ENCODE measurements at places on chromosomes 1 and 21.

DNA sequence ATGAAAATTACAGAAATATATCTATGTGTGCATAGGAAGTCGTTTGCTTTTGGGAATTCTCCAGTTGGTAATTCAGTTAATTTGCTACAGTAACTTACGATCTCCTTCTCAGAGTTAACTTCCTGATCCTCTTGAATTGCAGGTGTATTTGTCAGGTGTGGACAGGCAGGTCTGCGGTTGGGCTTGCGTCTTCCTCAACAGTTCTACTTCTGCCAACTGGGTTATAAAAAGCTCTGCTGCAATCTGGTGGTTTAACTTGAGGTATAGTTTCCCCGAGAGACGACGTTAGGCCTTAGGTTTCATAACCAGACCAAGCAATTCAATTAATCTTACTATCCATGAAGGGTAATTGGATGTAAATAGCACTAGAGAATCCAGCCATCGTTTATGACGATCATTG, 88.2 kb downstream of the GABPA start:
- DNase-seq: no peak

- no peak for DNase-seq
These were observed 10.6 kb downstream of the PAX7 start for GRCh38 chr1:18641005-18641941.

DNA sequence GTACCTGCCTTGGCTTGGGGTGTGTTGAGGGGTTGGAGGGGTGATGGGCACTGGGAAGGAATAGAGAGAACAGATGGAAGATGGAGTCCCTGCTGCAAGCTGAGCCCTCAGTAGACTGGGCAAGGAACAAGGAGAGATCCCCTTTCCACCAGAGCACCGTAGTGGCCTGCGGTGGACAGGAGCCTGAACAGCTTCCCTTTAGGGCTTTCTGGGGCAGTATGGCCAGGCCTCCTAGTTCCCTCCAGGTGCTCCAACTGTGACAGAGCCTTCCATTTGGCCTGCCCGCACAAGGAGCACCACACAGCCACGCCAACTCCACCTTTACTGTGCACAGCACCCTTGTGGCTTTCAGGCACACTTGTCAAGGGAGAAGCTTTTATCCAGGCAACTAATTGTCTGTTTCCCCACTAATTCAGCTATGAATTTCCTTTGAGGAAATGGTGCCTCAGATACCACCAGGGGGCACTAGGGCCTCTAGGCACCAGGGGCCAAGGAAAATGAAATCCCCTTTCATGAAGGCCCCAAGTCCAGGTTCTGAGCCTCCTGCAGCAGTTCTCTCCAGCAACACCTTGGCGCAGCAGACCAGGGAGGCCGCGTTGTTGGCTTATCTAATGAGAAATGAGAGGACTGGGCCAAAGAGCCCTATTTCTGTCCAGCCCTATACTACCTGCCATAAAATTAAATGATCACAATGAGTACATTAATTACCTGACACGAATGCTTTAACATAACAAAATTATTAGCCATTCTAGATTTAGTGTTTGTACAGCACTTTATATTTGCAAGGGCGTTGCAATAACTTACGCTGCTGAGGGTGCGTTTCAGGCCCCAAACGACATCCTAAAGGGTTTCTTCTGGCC, 23.1 kb upstream of the ERI3 start:
- DNase-seq: peak; percentile 16

- no peak for DNase-seq
These were observed 969.9 kb downstream of the TTLL7 start for GRCh38 chr1:83029050-83029449.

GRCh38 chr1:65467536-65467935, 47.1 kb downstream of the LEPR start:
- DNase-seq: no peak

GRCh38 chr1:35126546-35126945, 47.4 kb downstream of the ZMYM1 start:
- DNase-seq: no peak

DNA sequence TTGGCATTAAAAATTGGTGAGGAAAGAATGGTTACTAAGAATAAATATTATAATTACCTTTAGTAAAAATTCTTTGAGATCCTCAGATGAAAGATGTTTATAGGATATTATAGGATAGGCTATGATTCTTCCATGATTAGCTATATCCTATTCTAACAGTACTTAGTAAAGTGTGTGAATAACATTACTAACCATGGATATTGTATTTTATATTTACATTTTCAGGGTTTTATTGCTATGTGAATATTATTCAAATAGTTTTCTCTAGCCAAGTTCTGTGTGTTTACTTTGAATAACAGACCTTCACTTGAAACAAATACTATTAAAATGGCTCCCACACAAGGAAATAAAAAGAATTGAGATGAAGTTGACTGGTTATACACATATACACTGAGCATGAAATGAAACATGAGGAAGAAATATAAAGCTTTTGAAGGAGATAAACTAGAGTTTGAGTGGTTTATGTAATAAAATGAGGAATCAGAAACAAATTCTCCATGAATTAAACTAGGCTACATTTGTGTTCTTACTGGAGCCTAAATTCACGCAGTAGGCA, 479.4 kb upstream of the PKN2 start:
- DNase-seq: no peak

GRCh38 chr1:72281637-72282270, 585 bp downstream of the NEGR1 start:
- DNase-seq: no peak

DNA sequence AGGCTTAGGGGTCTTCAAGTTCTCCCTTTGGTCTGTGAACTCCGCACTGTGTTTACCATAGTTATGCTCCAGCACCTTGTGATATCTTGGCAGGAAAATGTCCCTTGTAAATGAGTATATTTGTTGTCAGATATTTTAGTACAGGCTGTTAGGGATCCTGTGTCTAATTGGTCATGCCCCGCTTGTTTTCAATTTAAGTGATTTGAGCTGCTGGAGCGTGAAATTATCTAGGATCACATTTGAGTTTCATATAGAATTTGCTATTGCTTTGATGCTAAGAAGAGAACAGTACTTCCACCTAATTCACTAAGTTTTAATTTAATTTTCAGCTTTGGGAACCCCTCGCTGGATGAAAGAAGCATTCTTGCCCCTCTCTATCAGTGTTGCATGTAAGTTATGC, 15.4 kb upstream of the TOR3A start:
- no peak for DNase-seq

GRCh38 chr1:214127705-214128104, 139.9 kb downstream of the PROX1 start:
- DNase-seq: no peak

DNA sequence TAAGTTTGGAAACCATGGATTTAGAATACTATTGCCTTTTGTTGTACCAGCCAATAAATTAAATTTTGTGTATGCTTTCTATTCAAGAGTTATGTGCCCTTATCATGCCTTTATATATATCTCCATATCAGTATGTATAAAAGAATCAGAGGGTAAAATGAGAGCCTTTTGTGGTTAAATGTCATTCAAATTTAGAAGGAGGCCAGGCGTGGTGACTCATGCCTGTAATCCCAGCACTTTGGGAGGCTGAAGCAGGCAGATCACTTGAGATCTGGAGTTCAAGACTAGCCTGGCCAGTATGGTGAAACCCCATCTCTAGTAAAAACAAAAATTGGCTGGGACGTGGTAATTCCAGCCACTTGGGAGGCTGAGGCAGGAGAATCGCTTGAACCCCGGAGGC, 88.9 kb downstream of the XPR1 start:
- DNase-seq: no peak

DNA sequence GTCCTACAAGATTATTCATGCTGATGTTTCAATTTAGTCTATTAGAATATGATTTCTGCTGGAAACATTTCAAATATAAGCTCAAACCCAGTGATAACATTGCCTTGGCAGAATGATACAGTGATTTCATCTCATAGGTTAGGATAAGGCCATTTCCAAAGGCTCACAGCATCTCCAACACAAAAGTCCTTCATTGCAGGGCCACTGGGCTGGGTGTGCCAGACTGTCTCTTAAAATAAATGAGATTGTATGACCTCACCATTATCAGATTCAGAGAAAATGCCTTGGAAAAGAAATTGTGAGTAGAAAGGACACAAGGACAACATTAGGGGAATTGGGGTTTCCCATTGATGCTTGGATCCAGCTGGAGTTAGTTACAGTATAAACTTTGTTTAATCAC, 30.4 kb downstream of the NGF start:
- no peak for DNase-seq

DNA sequence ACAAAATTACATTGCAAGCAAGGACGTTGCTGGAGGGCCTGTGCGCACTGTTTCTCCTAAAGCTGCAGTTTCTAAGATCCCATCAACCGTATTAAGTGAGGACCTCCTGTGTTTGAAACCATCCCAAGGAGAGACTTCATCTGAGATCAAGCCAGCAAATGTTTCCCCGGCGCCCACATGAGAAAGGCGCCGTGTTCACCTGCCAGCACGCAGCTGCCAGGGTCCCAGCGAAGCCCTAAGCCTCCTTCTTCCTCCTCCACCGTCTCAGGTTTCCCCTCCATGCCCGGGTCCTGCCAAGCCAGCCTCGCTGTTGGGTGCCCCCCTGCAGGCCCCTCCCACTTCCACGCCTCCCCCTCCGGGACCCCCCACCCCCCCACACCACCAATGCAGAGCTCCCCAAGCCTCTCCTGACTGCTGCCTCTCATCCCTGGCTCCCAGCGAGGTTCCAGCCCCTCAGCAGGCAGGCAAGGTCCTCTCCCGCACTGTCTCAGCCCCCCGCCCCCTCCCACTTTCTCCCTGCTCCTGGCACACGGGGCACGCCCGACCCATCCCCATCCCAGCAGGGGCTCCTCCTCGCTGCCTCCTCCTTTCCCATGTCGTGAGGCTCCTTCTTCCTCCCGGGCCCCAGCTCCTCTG, 8.6 kb upstream of the TFF1 start:
- no peak for DNase-seq
